ENCODE measurements at places on chromosomes 1 and 21.
A peak's percentile ranks its signal among the peaks of the same experiment; 100 is the strongest.

DNA sequence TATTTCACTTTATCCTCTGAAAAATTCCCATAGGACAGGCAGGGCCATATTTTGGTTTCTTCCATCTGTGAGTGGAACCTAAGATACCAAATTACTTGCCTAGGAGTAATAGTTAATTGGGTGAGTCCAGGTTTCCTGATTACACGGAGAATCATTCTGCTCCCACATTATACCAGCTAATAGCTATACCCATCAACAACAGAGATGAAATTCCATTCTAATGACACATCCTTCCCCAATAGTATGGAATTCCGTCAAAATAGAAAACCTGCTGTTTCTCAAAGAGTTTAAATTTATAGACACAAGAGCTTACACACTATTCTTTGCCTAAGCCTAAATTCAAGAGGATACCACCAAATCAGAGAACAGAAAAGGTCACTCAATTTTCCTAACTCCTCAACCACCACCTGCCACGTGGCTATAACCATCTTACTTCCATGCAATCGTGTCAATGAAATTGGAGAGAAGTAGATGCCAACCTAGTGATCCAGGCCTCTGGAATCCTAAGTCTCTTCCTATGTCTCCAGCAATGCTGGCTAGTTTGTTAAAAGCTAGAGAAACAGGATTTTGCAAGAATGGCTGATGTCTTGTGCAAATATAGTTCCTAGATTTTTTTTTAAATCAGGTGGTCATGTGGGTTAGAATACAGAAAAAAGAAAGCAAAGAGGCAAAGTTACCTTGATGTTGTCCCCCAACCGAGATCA lies 6.2 kb downstream of the PPT1 start:
- DNase-seq = no peak

DNA sequence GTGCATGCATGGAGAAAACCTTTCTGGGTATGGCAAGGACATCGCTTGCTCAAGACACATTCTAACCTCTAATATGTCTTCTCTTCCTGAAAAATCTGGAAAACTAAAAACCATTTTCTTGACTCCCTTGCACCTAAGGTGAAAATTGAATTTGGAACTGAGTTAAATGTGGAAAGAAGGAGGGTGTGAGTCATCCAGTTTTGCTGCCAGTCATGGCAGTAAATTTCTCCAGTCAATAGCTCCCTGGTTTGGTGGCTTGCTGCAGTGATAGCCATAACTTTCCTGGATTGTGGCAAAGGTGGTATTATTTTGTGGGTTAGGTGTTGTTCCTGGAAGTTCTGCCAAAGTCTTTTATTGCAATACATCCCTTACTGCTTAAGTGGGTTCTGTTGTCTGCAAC lies 2.5 kb downstream of the ZCCHC17 start:
- DNase-seq = peak; percentile 7

DNA sequence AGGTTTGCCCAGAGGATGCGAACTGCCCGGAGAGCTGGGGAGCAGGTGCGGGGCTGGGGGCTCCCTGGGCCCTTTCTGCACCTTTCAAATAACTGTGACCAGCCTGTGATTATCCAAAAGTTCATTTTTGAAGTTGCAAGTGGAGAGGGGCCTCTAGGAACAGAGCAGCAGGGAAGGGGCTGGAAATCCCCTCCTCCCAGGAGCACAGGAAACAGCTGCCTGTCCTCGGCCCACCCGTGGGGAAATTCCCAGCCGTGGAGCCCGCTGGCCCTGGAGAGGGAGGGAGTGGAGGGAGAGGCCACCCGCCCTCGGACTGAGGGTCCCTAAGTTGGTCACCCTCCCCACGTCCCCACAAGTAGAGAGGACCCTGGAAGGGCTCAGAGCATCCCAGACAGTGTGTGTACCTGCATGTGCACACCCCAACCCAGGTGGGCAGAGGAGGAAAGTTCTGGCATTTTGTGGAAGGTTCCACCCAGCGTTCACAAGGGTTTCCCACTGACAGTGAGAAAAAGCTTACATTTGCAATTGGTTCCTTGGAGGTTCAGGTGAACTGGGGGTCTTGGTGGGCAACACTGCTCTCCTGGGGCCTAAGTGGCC lies 1.2 kb upstream of the TNFRSF4 start:
- DNase-seq = no peak

DNA sequence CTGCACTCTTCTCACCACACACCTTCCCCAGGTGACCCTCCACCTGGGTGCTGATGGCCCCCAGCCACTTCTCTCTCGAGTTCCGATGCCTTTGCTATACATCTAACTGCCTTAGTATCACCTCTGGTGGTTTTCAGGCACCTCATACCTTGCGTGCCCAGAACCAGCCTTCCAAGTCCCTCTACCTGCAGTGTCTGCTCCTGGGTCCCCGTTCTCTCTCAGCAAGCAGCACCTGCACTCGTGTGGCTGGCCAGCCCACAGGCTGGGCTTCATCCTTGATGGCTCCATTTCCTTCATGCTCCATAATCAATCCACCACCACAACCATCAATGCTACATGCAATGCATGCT lies 49.2 kb upstream of the EDN2 start:
- no peak for DNase-seq

DNA sequence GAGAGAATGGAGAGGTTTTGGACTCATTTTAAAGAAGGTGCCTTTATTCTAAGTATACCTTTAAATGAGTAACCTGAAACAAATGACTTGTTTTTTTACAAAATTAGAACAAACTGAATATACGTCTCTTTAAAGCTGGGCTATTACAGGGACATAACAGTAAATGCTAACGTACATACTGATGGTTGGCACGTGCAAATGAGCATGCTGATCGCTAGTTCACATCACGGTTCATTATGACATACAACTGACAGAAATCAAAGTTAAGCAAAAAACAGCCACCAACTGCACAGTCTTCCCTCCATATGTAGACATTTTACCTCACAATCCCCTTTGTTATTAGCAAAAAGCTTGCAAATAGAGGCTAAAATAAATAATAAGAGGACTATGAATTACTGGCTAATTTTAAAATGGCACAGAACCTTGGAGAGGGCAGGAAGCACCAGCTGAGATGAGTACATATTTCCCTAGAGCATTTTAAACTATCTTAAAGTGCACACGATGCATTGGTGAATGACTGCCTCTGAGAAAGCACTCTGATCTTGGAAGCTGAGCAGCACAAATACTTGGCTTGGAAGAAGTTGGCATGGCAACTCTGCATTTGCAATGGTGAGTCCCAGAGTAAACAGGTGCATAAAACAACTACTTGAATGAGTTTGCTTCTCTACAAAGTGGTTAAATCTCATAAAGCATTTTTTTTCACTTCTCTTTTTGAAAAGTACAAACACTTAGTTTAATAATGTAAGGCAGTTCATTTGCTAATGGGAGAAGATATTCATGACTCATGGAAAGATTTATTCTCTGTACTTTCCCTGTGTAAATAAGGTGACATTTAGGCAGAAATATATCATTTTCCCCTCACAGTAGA lies 204.7 kb downstream of the LHX8 start:
- DNase-seq = no peak

- no peak for DNase-seq
Measured at GRCh38 chr1:2540816-2541492, 10.9 kb upstream of the HES5 start.

GRCh38 chr1:174809755-174810280 lies 189.9 kb upstream of the CACYBP start:
- DNase-seq = no peak

- peak; percentile 76 for DNase-seq
Measured at GRCh38 chr1:63662056-63662836, 69.0 kb downstream of the PGM1 start.

DNA sequence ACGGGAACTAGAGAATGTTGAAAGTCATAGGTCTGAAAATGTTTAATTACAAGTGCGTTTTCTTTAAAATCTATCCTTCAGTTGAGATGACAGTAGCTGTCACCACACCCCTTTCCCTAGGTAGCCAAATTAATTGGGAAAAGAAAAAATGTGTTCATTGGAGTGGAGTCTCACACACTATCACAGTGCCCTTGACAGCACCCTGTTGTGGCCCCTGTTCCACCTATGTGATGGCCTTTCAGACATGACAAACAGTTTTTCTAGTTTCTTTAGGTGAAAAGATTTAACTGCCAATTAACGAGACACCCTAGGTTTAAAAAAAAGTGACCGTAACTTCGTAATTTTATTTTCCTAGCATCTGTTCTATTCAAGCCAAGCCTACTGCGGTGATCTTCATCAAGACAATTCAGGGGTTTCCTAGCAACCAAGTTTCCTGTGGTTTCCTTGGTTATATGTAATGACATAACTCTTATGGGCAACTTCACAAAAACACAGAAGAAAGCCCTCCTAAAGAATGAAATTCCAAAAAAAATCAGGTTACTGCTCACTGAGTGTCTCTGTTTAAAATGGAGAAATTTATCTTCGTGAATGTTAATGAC lies 298.3 kb downstream of the PDE4B start:
- peak; percentile 12 for DNase-seq

DNA sequence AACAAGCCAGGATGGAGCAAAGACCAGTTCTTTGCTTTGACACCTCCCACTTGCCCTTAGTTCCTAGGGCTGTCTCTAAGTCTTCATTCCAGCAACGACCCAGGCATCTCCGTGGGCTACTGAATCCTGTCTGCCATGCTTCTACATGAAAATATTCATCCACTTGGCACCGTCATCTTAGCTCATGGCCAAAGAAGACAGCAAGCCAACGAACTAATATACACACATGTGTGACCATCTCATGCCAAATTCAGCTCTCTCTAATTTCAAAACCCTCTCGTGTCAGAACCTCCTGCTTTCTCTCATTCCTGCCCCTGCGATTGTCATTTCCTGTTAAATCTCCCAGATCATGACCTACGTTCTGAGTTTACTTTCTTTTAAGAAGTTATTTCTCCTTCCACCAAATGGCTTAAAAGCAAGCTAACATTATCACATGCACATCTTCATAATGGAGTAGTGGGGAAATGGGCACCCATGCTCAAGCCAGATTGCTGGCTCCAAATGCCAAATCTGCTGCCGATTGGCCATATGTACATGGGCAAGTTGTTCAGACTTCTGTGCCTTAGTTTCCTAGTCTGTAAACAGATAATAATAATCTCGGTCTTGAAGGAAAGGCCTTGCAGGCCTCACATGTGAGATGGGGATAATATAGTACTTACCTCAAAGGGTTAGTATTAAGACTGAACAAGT lies 373.4 kb downstream of the USH2A start:
- DNase-seq = no peak

DNA sequence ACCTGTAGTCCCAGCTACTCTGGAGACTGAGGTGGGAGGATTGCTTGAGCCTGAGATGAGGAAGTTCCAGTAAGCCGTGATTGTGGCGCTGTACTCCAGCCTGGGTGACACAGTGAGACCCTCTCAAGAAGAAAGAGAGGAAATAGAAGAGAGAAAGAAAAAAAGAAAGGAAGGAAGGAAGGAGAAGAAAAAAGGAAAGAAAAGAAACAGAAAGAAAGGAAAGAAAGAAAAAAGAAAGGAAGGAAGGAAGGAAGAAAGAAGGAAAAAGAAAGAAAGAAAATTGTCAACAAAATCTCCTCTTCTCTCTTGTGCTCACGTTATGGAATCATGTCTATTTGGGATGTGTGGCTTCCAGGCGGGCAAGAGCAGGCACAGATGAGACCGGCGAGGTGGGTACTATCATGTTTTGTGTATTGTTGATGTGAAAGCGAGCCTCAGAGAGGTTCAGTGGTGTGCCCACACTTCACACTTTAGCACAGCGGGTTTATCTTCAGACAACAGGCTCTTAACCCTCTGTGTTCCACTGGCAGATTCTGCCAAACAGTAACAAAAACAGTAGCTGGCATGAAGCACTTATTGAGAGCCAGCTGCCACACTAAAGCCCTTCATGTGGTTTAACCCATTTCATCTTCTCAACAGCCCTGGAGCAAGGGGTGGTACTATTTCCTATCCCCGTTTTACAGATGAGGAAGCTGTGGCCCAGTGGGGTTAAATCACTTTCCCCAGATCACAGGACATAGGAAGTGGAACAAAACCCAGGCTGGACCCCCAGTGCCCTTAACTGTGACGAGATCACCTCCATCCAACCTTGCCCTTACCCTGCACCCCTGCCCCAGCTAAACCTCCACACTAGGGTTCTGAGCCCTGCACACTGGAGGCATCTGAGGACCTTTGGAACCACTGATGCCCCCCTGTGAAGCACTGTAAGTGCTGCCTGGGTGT lies 94.7 kb upstream of the TARDBP start:
- no peak for DNase-seq

GRCh38 chr21:22476726-22477646 lies 1478.8 kb downstream of the NCAM2 start:
- DNase-seq = no peak

- no peak for DNase-seq
Measured at GRCh38 chr1:200437556-200438203, 27.8 kb upstream of the ZNF281 start.
